HL-60 (cell line): ENCODE measurements at places on chromosomes 7 and 10.

DNA sequence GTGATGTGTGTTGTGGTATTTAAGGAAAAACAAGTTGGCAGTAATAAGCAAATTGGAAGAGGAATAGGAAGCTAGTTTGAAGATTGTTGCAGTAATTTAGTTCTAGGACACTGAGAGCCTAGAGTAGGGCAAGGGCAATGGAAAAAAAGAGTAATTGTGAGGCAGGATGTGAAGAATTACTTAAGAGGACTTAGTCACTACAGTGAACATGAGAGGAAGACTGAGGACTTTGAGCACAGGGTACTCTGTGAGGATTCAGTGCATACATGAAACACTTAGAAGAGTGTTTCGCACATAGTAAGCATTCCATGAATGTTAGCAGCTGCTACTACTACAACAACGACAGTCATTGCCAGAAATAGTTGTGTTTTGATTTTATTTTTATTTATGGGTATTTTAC is 30.9 kb upstream of the DKK1 start:
- no peak for DNase-seq

DNA sequence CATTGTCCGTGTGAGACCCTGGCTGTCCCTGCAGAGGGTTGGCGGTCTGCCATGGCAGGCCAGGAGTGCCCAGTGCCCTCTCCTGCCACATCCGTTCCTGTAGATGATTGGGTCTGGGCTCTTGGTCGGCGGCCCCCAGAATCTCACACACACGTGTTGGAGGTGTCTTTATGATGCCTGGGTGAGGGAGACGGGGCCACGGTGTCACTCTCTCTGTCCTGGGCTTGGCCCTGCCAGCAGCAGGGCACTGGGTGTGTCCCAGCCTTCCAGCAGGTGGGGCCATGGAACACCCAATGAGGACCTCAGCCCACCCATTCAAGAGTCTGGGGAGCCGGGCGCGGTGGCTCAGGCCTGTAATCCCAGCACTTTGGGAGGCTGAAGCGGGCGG is 30.2 kb downstream of the UNC5B start:
- no peak for DNase-seq

GRCh38 chr10:59342000-59342399 is 20.3 kb downstream of the FAM13C start:
- DNase-seq: no peak

DNA sequence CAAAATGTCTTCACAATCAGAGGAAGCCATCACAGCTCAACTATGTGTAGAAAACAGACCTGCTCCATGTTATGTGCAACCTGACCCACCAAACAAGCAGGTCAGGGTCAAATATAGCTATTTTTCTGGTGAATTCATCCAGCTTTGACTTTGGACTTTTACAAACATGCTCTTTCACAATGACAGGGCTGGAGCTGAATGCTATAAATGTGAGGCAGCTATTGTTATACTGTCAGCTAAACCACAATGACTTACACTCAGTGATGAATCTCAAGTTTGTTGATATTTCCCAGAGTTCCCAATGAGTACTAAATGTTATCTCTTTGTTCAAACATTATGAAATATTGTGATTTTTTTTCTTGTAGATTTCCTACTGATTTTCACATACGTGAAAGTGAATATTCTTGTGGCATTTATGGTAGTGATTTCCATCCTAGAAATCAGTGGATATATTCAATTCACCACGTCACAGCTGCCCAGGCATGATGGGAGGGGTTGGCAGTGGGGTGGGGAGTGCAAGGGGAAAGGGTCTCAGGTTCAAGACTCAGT is 2.5 kb upstream of the ITIH2 start:
- no peak for DNase-seq

- no peak for DNase-seq
These were observed 27.0 kb upstream of the FZD8 start for GRCh38 chr10:35668865-35669650.

GRCh38 chr10:31762316-31762715 is 166.3 kb downstream of the ARHGAP12 start:
- no peak for DNase-seq

DNA sequence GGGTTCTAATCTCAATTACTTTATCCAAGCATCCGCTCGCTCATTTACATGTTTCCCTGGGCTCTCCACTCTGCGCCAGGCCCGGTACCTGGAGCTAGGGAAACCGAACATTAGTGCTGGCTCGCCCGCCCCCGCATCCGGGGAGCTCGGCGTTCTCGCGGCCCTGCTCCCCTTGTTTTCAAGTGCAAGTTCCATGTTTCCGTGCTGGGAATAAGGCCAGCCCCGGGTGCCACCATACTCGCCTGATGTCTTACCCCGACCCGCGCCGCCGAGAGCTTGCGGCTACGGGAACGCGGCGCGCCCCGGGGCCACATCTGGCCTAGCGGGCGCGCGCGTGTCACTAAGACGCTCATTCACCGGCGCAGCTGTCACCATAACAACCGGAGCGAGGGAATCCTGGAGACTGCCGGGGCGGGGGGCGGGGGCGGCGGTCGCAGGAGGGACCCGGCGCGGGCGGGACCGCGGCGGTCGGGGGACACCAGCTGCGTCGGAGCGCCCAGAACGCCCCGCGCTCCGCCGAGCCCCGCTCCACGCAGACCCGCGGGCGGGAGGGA is at the start of gene NEURL1:
Gene NEURL1, plus strand, starts transcription at position 344 of the 554 bp plus-strand sequence. CDS start 683 bp downstream, outside the sequence.
- no peak for DNase-seq

- DNase-seq: no peak
These were observed 14.6 kb downstream of the ITGB1 start for GRCh38 chr10:32943395-32943794.

DNA sequence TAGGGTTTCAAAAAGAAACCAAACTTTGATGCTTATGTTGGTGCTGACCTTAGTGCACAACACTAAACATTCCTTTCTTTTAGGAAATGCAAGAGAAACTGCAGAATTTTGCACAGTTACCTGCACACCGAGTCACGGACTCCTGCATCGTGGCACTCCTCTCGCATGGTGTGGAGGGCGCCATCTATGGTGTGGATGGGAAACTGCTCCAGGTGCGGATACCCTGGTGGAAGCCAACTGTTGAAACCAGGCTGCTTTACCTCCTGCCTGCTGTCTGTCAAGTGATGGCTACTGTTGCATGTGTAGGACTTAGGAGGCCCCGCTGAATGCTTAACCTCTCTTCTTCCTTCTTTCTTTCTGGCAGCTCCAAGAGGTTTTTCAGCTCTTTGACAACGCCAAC is 11.7 kb downstream of the CASP2 start:
- peak; percentile 74 for DNase-seq

- DNase-seq: no peak
These were observed 41.6 kb upstream of the RASGEF1A start for GRCh38 chr10:43308515-43308914.
